RWPE1 (cell line): ENCODE measurements at places on chromosomes 4 and X.

DNA sequence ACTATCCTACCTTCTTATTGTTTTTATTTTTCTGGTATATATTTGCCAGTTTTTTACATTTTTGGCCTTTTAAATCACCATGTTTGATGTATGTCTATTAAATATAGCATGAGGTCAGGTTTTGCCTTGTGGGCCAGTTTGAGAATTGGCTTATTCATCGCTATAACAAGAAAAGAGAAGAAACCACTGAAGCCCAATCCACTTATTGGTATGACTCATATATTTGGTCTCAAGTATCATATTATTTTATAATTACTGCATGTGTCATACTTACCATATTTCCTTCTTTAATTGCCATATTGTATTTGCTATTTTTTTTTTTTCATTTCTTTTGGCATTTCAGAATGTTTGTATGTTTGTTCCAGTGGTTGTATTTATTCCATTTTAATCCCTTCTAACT, 99.3 kb downstream of the IRF2 start:
- DNase-seq, result peak; percentile 45

GRCh38 chr4:163344147-163345125, 744 bp downstream of the NPY5R start:
- no peak for DNase-seq

GRCh38 chr4:125714845-125715244, 400.1 kb downstream of the FAT4 start:
- DNase-seq, result no peak

GRCh38 chrX:140525448-140525847, 20.6 kb upstream of the SOX3 start:
- no peak for DNase-seq

DNA sequence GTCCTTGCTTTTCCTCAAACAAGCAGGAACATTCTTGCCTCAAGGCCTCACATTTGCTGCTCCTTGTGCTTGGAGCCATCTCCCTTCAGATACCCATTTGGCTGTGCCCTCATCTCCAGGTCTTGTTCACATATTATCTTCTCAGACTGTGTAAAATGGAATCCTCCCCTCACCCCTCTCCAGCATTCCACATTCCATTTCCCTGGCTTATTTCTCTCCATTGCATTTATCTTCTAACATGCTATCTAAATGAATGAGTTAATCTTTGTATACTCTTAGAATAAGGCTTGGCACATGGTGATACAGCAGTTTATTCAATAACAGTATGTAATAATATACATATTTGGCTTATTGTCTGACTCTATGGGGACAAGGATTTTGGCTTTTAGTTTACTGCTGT, 8.8 kb upstream of the GALNT7 start:
- DNase-seq, result no peak

DNA sequence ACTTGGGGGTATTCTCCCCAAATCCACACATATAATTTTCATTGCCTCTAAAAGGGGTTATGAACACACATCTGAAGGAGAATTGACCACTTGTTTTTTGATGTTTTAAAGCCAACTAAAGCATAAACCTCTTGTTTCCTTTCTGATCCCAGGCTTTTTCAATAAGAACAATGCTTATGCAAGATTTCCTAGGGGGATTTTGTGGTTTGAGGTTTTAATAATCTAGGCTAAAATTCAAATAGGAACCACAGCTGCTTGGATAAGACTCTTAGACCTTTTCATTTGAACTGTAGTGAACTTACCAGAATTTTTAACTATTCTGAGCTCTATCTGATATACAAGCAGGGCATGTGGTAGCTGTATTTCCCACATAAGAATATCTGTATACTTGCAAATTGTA, 651.1 kb downstream of the ANKRD50 start:
- no peak for DNase-seq

GRCh38 chrX:49177338-49177833, 5.7 kb downstream of the PLP2 start:
- DNase-seq, result no peak

DNA sequence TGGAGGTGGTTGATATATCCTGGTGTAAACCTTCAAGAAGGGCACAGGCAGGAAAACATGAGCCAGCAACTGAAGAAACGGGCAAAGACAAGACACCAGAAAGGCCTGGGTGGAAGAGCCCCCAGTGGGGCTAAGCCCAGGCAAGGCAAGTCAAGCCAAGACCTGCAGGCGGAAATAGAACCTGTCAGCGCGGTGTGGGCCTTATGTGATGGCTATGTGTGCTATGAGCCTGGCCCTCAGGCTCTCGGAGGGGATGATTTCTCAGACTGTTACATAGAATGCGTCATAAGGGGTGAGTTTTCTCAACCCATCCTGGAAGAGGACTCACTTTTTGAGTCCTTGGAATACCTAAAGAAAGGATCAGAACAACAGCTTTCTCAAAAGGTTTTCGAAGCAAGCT, 7.2 kb downstream of the ZFP42 start:
- peak; percentile 51 for DNase-seq

GRCh38 chrX:17521871-17522693, 147.1 kb downstream of the NHS start:
- DNase-seq, result peak; percentile 24

DNA sequence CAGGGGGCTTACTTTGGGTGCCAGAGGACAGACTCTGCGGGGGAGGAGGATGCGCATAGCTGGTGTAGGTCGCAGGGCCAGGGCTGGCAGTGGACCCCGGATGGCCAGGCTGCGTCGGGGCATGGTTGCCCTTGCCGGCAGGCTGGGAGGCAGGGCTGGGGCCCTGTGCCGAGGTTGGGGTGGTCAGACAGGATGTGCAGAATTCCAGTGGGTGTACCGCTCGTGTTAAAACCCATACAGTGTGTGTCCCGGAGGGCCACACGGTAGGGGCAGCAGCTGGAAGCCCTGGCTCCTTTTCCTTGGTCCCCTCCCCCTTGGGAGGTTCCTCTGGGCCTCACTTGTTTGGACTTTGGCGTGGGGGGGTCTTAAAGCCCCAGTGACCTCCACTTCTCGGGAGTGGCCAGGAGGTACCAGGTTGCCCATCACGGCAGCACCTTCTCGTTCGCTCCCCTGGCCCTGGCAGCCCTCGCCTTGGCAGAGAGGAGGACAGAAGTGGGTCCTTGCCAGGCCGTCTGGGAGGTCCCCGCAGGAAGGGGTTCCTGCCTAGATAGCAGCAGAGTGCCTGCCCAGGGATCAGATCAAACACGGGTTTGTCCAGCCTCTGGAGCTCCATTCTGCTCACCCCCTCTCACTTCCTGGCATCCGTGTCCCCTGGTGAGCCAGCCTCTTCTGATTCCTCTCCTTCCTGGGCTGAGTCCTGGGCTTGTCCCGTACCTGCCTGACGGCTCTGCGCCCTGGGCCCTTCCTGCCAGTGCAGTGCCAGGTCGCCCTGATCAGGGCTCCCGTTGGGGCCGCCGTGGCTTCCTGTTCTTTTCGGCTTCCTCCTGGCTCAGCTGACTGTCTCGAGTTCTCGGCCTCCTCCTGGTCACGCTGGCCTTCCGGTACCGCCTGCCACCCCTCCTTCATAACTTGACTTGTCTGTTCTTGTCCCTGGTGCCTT, 56.7 kb upstream of the HGFAC start:
- DNase-seq, result peak; percentile 46
